Activated T-helper 1 cell treated with anti-CD3 and anti-CD28 coated beads, Interleukin-2, amount 50 U/mL, for 16 hours (primary cell): ENCODE measurements at places on chromosomes 6 and 20.

DNA sequence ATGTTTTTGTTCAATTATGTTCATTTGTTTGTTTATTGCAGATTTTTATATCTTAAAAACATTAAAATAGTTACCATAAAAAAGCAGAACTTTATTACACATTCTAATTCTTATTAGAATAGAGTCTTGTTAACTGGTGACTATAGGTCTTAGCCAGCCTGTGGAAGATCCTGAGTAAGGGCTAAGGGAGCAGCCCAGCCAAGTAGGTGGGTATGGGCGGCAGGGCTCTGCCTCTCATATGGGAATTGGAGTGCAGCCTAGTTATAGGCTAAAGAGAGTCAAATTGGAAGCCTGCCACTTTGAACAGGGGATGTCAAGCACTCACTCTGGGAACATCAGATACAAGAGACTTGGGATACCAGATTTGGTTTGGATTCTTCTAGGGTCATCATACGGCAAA is 10.5 kb upstream of the HSF2 start:
- no peak for DNase-seq

- DNase-seq = no peak
Observed at GRCh38 chr20:24718696-24719095, 230.4 kb upstream of the CST7 start.

GRCh38 chr6:34233867-34234266 is 2.8 kb upstream of the HMGA1 start:
- no peak for DNase-seq

GRCh38 chr6:158230967-158231550 is 62.9 kb downstream of the GTF2H5 start:
- no peak for DNase-seq

- DNase-seq = no peak
Observed at GRCh38 chr20:3101737-3102574, 17.4 kb upstream of the AVP start.
